ENCODE measurements at places on chromosomes 5 and 9. TPM values are rescaled to one million over a fixed set of nuclear protein-coding genes. Genes with fewer than 3 reads are reported as not detected.

Gene C5orf34
- total RNA-seq: 3.3 TPM

Gene RASEF
- total RNA-seq: not detected

Gene BASP1
- 1.2 TPM for total RNA-seq

DNA sequence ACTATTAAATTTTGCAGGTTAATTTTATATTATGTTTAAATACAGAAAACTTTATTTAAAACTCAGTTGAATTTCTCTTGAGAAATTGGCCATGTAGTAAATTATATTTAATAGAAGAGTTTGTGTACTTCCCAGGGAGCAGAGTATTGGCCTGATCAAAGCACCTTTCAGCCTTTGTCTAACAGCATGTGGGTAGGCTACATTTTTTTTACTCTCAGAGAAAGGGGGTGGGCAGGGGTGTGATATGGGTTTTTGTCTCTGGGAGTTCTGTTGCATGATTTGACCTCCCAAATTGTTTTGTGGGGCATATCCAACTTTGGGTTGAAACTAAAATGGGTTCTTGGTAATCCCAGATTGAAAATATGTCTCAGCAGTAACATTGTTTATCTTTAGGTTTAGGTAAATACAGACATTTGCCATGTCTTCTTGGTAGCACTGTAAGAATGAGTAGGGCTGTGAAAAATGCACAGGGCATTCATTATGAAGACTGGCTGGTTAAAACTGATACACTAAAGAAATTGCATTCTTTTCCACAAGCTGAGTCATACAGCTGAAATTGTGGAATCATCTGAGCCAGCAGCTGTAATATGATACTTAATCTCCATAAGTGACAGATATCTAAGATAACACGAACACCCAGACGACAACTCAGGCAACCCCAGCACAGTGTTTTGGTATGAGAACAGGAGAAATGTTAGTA lies 75.4 kb upstream of the CDKN2B start:
- no peak for DNase-seq

DNA sequence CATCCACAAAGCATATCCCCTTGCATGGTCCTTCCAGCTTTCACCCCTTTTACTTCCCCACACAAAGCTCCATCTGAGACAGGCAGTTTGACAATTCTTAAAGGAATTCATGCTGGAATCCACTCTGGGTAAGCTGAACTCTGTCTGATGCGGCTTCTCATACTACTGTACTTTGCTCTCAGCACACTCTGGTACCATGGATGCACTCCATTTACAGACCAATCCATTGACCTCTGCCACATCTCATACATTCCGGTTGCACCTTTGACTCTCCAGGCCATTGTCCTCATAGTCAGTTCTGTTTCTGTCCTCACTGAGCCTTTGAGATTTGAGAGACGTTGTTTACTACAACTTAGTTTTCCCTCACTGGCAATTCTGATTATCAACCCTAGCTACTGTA lies 12.2 kb downstream of the SPATA9 start:
- DNase-seq: no peak

- no peak for DNase-seq
Measured at GRCh38 chr9:114261026-114261425, 61.9 kb upstream of the ORM1 start.

All from naive thymus-derived CD4-positive, alpha-beta T cell (primary cell).